Central memory CD8-positive, alpha-beta T cell (primary cell): ENCODE measurements at places on chromosomes 7 and 10.

GRCh38 chr7:50957431-50957830 is 174.7 kb upstream of the GRB10 start:
- no peak overlapping the region for H3K4me3 ChIP-seq
- H3K27me3 ChIP-seq: peaks cover 52% of the 10 kb centered on the region
- H3K27ac ChIP-seq: no peak overlapping the region
- peaks cover 2% of the 10 kb centered on the region for H3K36me3 ChIP-seq

- H3K27me3 ChIP-seq: no peaks in the 10 kb centered on the region
- no peaks in the 10 kb centered on the region for H3K36me3 ChIP-seq
- H3K4me3 ChIP-seq: no peak overlapping the region
- no peak overlapping the region for H3K27ac ChIP-seq
- H3K4me1 ChIP-seq: no peaks in the 10 kb centered on the region
Measured at GRCh38 chr7:85699482-85699881, 512.6 kb upstream of the SEMA3D start.

GRCh38 chr7:78172267-78172757 is 373.7 kb downstream of the PHTF2 start:
- no peak overlapping the region for H3K4me3 ChIP-seq
- no peak overlapping the region for H3K27ac ChIP-seq
- DNase-seq: no peak

- H3K27me3 ChIP-seq: no peaks in the 10 kb centered on the region
- peaks cover 5% of the 10 kb centered on the region for H3K4me1 ChIP-seq
- no peak overlapping the region for H3K4me3 ChIP-seq
- DNase-seq: no peak
- no peak overlapping the region for H3K27ac ChIP-seq
- peaks cover 6% of the 10 kb centered on the region for H3K36me3 ChIP-seq
Measured at GRCh38 chr7:133977409-133978274, 149.5 kb upstream of the LRGUK start.

DNA sequence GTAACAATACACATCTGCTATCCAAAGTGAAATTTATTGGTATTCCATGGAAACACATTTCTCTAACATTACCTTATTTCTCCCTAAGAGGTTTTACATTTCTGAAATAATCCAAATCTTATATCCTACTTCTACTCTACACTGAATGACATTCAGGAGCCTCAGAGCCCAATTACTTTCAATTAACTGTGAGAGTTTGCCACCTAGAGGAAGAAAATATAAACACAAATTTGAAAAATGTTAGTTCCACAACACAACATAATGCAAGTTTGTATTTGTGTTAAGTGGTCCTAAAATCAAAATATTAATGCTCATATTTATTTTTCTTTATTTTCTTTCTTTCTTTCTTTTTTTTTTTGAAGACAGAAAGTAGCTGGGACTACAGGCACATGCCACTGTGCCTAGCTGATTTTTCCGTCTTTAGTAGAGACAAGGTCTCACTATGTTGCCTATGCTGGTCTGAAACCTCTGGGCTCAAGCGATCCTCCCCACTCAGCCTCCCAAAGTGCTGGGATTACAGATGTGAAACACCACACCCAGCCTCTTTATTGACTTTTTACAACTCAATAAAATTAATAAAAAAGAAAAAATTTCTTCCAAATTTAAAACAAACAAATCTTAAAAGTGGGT is 46.0 kb downstream of the ATAD1 start:
- peaks cover 6% of the 10 kb centered on the region for H3K4me1 ChIP-seq
- no peaks in the 10 kb centered on the region for H3K27me3 ChIP-seq
- DNase-seq: no peak

DNA sequence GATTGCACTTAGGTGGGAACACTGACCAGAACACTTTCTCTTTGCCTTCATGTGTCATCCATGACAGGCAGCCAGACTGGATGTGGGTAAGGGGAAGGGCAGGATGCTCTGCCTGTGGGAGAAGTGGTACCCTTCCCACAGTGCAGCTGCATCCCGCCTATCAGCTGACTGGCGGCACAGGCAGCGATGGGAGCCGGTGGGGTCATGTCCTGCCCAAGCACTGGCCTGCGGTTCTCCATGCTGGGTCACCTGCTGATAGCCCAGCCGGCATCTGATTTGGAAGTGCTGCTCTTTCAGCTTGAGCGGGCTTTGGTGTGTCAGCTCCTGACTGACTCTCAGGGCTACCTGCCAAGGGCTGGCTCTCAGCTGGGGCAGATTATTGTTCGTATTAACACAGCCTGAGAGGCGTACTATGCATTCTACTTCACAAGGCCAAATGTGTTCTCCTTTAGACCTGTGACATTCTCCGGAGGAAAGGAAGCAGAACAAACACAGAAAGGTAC is 105.2 kb upstream of the PDLIM1 start:
- no peak for DNase-seq
- H3K4me3 ChIP-seq: no peak overlapping the region
- H3K4me1 ChIP-seq: no peaks in the 10 kb centered on the region
- H3K27ac ChIP-seq: no peak overlapping the region
